ENCODE measurements at places on chromosomes 5 and 9. TPM values are rescaled to one million over a fixed set of nuclear protein-coding genes. Genes with fewer than 3 reads are reported as not detected.

The TRPM3 gene
- 0.25 TPM for total RNA-seq

- DNase-seq, result no peak
- H3K4me1 ChIP-seq, result no peaks in the 10 kb centered on the region
- H3K27ac ChIP-seq, result no peak overlapping the region
- no peaks in the 10 kb centered on the region for H3K36me3 ChIP-seq
- H3K4me3 ChIP-seq, result no peak overlapping the region
These were observed 375.4 kb upstream of the IRX1 start for GRCh38 chr5:3220201-3220600.

DNA sequence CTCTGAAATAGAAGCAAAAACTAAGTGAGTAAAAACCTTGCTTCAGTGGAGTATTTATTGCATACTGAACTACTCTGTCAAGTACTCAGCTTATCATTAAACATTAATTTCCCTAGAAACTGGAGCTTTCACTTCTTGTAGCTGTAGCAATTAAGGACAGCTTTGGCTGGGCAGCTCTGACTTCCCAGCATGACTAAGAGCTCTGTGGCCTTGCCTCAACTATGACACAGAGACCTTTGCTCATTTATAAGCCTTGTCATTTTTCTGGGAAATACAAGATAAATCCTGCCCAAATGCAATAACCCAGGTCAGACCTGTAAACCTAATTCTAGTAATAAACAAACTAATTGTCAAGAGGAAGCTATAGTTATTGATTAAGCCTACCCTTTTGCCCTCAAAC lies 65.4 kb upstream of the STK32A start:
- H3K27ac ChIP-seq, result no peak overlapping the region
- no peak for DNase-seq
- H3K36me3 ChIP-seq, result no peaks in the 10 kb centered on the region
- H3K27me3 ChIP-seq, result no peaks in the 10 kb centered on the region

GRCh38 chr5:31692561-31693221 lies 53.8 kb downstream of the PDZD2 start:
- no peak overlapping the region for H3K27ac ChIP-seq
- DNase-seq, result no peak
- no peaks in the 10 kb centered on the region for H3K4me1 ChIP-seq
- H3K36me3 ChIP-seq, result no peaks in the 10 kb centered on the region
- H3K27me3 ChIP-seq, result no peaks in the 10 kb centered on the region
- H3K4me3 ChIP-seq, result no peak overlapping the region

Measured in vagina (tissue), 2 donors.